ENCODE measurements at places on chromosomes 12 and 14. TPM values are rescaled to one million over a fixed set of nuclear protein-coding genes. Genes with fewer than 3 reads are reported as not detected.

The IQSEC3 gene
- total RNA-seq, result 4.6 TPM

DNA sequence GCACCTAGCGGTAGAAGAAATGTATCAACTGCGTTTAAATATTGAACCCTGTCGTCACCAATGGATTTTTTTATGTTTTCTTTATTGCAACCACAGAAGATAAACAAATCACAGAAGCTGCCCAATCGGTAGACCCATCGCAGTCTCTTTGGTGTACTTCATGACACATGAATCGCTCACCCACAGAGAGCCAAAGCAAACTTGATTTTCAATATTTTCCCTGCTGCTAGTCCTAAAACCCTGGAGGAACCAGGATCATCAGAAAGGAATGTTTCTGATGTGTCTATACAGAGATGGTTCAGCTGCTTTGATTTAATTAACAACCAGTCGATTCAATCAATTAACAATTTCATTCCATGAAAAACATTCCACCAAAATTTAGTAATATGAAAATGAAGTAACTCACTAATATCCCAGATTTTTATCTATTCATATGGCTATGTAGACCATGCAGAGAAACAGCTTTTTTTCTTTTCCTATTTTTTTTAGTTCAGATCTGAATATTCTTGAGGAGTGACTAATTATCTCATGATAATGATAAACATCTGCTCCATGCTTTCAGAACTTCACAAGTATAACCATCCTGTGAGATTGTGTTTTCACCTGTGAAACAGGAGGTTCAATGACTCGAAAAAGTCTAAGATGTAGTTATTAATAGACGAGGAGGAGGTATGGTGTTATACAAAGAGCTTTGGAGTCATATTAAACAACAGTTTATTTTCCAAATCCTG is 46.1 kb downstream of the DIO2 start:
- DNase-seq, result no peak

GRCh38 chr14:39491134-39491571 is 58.9 kb upstream of the FBXO33 start:
- no peak for DNase-seq

GRCh38 chr12:119666226-119666795 is 1.6 kb upstream of the PRKAB1 start:
- DNase-seq, result no peak

DNA sequence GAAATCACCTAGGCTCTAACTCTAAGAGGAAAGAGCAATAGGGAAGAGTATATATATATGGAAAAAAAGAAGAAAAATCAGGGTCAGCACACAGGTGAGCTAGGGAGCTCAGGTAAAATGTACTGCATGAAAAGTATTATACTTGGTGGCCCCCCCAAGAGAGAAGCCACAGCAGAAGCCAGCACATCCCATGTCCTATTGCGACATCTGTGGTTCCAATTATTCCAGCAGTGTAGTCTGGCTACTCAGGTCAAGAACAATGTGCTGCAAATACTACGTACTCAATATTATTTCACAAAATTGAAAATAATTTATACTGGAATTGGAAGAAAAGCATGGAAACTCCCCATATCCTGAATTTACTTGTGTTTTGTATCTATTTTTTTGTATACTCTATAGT is 85.5 kb downstream of the CEP83 start:
- DNase-seq, result no peak
